ENCODE measurements at places on chromosomes 3 and 15.

- DNase-seq = no peak
Measured at GRCh38 chr3:36905545-36905944, 39.3 kb downstream of the TRANK1 start.

DNA sequence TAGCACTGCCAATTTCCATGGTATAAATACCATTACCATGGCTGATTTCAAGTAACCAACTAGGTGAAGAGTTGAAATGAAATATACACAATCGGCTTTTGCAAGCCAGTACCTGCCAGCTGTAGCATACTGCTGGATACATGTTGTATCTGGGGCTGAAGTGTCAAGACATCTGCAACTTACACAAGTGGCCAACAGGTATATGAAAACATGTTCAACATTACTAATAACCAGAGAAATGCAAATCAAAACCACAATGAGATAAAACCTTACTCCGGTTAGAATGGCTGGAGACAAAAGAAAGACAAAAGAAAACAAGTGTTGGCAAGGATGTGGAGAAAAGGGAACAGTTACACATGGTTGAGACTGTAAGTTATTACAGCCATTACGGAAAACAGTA lies 11.6 kb downstream of the ATOSA start:
- no peak for DNase-seq

DNA sequence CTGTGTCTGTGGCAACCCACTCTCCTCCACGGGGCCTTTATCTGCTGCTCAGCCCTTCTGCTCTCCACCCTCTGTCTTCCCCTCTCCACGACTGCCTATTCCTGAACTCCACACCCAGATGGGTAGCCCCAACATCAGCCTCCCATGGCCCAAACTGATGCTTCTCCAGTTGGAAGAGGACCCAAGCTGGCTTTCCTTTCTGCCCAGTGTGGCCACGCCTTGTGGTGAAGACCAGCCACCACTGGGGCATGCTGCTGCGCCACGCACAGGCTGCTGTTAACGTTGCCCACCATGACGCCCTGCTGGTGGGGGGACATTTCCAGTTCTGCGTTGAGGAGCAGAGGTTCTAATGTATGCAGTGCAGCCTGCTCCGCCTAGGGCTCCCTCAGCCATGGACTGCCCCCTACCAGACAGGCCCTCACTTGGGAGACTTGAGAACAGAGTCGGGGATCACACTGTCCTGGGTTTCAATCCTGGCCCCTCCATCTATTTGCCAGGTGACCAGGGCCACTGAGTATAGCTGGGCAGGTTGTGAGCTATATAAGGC lies 26.9 kb downstream of the CFAP100 start:
- DNase-seq = no peak

DNA sequence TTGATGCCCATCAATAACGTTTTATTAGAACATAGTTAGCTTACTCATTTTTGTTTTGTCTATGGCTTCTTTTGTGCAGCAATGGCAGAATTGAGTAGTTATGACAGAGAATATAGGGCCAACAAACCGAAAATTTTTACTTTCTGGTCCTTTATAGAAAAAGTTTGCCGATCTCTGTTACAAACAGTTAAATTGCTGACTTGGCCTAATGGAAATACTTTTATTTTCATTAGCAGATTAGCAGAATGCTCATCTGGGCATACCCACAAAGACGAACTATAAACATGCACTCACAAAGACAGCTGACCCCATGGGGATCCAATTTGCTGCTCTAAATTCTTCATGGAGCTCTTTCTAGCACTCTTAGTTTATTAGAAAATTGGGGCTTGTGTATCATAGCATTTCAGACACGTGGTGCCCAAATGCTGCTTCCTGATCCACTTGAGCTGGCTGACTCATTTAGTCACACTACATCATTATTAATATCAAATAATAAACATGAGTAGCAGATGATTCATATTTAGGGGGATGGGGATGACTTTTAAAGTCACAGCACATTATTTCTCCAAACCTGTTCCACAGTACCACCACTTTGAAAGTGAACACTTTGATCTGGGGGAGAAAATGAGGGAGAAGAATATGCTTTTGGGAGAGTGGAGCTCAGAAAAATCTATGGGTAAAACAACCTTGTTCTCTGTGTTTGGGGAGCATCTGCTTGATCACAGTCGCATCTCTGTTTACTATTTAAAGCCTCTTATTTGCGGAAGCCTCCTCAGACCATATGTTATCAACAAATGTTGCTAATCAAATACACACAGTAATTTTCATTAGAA lies 228.1 kb upstream of the FEZF2 start:
- no peak for DNase-seq

GRCh38 chr3:15011174-15011573 lies 53.9 kb downstream of the MRPS25 start:
- DNase-seq = no peak

DNA sequence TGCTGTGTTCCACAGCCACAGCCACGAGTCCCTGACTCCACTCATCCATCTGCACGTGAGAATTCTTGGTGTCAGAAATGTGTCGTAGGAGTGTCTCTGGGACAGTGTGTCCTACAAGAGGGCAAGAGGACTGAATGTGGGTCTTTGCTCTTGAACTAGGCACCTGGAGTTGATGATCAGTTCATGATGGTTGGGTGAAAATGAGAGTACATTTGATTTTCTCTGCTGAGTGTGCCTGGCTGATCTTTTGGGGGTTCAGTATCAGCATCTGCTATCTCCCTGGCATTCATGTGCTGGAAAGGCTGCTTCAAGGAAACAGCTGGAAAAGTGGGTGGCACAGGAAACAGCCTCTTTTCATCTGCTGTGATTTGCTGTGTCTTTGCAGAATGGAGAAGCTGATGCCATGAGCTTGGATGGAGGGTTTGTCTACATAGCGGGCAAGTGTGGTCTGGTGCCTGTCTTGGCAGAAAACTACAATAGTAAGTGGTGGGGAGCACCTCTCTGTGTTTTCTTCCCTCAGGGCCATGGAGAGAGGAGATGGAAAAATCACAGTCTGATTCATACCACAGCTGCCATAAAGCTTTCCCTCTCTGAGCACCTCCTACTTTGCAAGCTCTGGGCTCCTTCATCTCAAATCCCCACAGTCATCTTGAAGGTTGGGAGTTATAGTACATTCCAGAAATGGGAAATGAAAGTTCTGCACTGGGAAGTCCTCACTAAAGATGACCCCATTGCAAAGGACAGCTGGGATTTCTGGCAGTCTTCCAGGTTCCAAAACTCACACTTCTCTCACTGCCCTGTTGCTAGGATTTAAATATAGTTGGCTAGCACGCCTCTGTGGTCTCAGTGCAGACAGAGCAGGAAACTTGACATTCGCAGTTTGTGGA lies 17.8 kb downstream of the TF start:
- DNase-seq = no peak

DNA sequence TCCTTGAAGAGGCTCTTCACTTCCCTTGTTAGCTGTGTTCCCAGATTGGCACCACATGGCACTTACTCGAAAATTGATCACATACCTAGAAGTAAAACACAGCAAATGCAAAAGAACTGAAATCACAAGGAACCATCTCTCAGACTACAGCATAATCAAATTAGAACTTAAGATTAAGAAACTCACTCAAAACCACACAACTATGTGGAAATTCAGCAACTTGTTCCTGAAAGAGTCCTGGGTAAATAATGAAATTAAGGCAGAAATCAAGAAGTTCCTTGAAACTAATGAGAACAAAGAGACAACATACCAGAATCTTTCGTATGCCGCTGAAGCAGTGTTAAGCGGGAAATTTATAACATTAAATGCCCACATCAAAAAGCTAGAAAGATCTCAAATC lies 566.3 kb upstream of the TGFBR2 start:
- no peak for DNase-seq

GRCh38 chr3:133293397-133294110 lies 106.3 kb upstream of the BFSP2 start:
- DNase-seq = no peak

GRCh38 chr3:28912120-28912885 lies 368.6 kb upstream of the RBMS3 start:
- DNase-seq = no peak

DNA sequence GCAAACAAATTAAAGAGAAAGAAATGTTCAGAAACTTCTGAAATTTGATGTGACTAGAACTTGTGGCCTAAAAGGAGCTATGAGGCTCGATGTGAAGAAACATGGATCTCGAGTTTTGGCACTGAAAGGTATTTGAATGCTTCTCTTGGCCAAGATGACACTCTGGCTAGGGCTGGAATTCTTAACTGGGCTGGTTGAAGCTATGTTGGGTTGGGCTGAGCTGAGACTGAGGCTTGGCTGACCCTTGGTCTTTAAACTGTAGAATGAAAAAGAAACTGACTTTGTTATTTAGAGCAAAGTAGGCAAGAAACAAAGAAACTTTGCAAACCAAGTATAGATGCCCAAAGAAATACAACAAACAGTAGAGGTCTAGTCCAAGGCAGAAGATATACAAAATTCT lies 28.1 kb upstream of the CLDN16 start:
- no peak for DNase-seq

- no peak for DNase-seq
Measured at GRCh38 chr3:15810702-15811101, 12.9 kb upstream of the ANKRD28 start.

DNA sequence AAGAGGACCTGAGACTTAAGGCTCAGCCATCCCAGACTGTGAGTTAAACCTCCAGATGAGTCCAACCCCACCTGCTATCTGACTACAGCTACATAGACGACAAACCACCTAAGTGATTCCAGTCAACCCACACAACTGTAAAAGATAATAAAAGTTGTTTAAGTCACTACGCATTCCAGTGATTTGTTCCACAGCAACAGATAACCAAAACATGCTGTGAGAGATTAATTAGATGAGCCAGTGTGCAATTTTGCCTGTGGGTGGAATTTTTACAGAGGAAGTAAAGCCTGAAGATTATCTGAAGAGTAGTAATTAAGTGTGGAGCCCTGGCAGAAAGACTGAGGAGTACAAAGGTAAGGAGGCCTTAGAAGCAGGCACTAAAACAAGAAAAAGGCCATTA lies 5.4 kb downstream of the BTBD1 start:
- no peak for DNase-seq

GRCh38 chr15:71748293-71748718 lies 62.0 kb upstream of the NR2E3 start:
- no peak for DNase-seq

- DNase-seq = no peak
Measured at GRCh38 chr3:127049393-127049792, 66.5 kb downstream of the PLXNA1 start.

- DNase-seq = no peak
Measured at GRCh38 chr3:8301977-8302735, 199.5 kb upstream of the LMCD1 start.

- DNase-seq = no peak
Measured at GRCh38 chr3:45507820-45508317, 86.7 kb upstream of the LIMD1 start.

DNA sequence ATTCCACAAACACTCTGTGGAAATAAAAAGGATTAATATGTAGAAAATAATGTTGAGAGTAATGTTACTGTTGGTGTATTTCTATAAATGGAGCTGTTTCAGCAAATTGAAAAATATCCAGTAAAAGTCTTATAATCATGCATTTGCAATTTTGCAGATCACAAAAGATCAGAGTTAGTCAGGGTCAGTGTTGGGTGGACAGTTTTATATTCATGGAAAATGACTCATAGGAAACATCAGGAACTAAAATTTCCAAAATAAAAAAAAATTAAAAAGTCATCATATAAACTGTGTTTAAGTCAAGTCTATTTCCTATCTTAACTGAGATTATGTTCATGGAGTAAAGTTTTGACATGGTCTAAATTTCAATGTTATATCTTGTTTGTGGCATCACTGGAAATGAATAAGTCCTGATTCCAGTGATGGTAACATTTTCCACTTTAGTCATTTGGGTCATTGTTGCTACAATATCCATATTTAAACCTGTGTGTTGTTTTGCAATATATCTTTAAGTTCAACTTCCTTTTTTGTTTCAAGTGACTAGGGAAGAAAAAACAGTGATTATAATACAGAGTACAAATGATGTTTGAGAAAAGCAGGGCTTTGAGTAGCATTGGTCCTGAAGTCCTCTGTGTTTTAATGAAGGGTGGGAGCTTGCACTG lies 37.8 kb downstream of the MITF start:
- DNase-seq = no peak

DNA sequence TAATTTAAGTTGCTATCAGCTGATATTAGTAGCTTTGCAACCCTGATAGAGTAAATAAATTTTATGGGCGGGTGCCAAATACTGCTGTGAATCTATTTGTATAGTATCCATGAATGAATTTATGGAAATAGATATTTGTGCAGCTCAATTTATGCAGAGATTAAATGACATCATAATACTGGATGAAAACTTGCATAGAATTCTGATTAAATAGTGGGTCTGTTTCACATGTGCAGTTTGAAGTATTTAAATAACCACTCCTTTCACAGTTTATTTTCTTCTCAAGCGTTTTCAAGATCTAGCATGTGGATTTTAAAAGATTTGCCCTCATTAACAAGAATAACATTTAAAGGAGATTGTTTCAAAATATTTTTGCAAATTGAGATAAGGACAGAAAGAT lies 70.0 kb downstream of the ECT2 start:
- no peak for DNase-seq

DNA sequence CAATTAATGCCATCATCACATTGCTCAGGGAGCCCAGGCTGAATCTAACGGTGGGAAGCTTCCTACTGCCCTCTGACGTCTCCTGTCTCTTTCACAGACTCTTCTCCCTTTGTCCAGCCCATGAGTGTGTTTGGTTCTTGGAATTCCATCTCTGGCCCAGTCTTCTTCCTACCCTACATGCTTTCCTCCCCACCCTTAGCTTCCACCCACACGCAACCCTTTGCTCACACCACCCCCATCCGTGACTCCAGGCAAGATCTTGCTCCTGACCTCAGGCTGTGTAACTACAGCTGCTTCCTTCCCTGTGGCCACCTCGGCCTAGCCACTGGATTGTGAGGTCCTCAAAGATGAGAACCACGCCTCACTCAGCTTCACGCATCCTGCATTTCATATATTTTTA lies 72.3 kb upstream of the THBS1 start:
- no peak for DNase-seq

DNA sequence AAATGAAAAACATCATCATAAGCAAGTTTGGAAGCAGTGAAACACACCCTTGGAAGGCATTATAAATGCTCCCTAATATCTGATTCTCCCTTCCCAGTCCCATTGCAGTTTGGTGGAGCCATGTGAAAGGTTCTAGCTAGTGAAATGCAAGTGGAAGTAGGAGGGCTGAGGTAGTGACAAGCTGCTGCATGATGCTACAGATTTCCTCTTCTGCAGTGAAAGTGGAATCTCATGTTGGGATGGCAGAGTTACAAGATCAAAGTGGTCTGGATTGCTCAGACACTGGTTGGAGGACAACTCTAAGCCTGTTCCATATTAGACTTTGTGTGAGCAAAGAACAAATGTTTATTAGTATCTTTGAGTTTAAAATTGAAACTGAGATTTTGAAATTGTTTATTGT lies 3.3 kb upstream of the PDCD6IP start:
- no peak for DNase-seq

DNA sequence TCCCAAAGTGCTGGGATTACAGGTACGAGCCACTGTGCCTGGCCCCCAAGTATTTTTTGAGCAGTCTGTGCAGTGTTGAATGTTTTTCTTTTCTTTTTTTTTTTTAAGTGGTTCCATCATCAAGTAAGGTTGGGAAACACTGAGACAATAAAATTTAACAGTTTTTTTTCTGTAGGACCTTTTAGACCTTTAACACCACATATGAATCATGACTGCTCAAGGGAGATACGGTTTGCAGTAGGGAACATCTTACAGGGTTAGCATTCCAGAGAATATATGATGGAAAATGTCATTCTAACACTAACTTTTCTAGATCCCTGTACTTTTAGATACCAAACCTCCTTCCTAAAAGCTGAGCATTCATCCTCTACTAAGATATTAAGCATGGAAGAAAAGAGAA lies 41.7 kb downstream of the SNX4 start:
- no peak for DNase-seq
